ENCODE measurements at places on chromosomes 7 and 10.

DNA sequence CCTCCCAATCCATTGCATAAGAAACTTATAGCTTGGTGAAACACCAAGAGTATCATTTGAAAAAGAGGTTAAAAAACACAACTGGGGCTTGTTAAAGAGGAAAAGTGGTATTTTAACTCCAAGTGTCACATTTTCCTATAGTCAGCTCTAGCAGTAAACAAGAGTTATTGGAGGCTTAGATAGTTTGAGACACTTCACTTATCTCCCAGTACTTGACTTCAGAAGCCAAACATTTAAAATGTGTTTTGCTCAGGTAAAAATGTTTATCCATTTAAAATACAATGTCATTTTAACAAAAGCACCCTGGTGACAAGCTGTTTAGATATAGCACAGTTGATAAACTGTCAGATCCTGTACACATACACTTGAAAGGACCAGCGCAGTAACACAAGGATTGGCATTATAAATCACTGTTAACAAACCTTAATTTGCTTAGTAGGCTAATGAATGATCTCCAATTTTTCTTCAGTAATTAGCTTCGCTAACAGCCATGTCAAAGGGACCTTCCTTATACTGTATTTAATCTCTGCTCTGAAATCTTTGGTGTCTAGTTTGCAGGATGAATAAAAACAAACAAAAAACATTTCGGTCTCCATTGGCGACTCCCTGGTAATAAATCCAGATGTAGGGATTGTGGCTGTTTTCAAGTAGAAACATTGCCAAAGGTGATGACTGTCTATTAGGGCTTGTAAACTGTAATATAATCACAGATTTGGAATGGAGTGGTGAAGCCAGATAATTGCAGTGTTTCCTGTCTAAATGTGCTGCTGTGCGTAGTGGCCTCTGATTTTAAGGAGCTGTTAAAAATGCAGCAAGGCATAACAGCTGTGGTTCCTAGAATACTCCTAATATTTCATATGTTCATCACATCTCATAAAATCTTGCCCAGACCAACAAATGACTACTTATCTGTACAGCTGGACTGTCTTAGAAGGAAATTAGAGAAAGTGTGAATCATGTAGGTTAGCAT, 545.1 kb downstream of the AUTS2 start:
- DNase-seq = peak; percentile 62

- DNase-seq = no peak
Observed at GRCh38 chr10:102283488-102283887, 38.2 kb downstream of the GBF1 start.

DNA sequence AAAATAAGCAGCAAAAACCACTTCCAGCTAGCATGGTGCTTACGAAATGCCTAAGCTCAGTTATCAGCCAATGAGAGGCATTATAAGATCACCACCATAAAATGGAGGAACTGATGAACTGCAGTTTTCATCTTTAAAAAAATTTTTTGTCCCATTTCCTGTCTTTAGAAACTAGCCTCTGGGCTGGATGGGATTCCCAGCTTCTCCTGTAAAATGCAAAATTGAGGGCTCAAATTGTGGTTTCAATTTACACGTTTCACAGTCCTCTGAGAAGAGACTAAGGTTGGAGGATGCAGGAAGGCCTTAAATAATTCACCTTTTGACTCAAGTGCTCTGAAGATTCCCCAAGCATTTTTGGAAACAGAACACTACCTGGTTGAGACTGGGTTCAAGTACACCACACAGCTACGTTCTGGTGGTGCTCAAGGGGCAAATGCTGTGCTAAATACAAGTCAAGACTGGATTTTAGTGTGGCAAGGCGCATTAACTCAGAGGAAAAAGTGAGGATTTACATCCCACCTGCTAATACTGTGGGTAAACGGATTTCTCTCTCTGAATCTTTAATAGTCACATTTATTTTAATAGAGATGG, 951 bp downstream of the ZNF25 start:
- DNase-seq = no peak

DNA sequence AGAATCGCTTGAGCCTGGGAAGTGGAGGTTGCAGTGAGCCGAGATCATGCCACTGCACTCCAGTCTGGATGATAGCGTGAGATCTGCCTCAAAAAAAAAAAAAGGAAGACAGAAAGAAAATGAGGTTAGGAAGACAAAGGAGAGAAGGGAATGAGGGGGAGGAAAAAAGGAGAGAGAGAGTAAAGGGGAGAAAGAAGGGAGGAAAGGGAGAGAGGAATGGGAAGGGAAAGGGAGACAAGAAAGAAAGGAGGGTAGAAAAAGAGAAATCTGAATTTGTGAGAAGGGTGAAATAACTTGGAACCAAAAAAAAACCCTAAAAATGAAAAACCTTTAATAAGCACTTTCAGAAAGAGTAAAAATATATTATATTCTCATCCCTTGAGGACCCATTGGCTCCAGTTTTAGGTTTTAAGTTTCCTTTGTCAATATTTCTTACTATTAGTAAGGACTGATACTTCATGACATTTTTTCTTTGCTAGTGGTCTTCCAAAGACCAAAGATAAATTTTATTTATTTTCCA, 54.9 kb downstream of the POT1 start:
- DNase-seq = no peak

DNA sequence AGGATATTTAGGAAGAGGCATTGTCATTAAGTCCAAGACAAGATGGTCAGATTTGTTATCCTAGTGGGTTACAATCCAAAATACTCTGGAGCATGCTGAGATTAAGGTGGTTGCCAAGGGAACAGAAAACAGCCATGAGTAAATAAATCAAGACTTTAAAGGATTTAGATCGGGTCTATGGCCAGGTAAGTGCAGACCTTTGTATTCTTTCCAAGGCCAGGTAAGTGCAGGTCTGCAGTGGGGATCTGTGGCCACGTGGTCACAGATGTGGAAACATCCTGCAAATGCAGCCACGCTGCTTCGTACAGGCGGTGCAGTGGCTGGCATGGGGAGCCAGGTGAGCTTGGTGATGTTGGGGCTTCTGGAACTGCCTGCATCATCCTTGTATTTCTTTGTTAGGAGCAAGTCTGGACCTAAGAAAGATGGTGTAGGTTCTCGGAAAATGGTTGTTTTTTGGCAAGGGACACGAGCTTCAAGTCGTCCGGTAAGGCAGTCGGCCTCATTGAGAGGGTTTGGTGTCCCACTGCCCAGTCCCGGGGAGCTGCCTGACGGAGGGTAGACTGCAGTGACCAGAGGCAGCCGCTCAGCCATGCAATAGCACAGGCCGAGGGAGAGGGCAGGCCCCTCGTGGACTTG, 21.8 kb downstream of the ZNF775 start:
- no peak for DNase-seq

DNA sequence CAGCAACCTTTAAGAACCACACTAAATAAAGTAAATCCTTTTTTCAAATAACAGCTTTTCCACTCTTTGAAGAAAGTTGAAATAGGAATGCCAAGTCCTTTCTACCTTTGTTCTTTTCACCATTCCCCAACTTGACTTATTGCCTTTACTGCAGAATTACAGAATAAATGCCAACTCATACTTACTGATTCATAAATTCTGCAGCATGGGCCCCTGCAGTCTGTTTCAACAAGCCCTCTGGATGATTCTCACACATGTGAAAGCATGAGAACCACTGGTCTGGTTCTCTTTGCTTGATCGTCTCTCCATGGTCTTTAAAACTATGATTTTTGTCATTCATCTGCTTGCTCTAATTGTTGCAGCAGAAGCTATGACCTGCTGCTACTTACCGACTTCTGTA, 56.1 kb downstream of the HACD1 start:
- DNase-seq = no peak

DNA sequence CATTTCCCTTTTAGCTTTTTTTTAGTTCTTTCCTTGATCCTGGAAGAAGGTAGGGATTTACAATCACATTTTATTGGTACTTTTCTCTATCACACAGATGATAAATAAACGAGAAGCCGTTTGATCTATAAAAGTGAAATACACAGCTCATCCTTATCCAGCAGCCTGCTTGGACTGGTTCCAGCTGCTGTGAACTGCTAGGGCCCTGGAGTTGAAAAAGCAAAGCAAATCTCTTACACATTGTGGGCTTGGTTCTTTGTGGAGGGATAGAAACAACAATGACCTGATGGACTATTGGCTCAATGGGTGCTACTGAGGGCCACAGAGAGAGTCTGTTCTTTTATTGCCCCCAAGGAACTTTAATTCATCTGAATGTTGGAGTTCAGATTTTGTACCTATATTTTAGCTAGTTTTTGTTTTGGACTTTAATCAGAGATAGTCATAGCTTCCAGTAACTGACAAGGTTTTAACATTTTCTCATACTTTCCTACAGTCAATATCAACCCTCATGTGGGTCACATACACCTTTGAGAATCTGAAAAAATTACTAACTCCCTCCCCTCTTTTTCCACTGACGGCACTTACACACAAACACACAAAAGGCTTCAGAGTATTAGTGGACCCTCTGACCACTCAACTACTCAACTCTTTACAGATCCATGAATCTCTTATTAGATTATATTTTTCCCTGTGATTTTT, 91.6 kb upstream of the CCDC6 start:
- DNase-seq = no peak

DNA sequence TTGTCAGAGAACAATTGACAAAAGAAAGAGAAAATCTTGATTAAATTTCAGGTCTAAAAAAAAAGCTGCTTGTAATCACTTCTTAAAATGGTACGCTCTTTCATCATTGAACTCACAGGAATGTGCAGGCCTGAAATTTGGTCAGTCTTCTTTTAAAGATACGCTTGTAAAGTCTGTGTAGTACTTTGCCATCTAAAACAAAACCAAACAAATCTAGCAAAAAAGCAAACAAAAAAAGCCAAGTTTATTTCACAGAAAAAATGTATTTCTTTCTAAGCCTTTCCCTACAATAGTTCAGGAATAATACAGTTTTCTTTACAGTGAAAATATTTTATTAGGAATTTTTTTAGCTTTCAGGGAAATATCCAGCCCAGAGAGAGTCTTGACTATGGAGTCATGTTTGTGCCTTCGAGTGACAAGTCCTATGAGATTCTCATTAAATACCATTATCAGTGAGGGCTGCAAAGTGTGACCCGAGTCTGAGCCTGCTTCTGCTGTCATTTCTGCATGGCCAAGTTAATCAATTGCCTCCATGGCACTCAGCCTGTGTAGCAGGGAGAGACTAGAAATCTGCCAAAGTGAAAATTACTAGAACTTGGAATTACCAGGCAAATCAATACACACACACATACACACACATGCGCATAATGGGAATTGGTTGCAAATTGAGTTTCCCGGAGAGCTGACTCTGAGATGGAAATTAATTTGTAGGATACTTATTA, 172.6 kb downstream of the OTUD1 start:
- no peak for DNase-seq

DNA sequence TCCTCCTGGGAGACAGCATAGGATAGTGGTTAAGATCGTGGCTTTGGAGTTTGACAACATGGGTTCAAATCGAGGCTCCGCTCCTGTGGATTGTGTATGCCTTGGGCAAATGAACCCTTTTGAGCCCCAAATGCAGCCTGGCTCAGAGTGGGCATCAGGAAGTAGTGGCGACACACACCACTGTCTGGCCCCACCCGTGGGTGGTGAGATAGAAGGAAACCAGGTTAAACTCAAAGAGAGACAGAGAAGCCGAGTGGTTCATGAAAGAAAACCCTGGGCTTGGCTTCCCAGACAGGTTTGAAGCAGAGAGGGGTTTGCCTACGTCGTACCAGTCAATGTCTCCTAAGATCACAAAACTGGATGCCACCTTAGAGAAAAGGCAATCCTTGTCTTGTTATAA, 57.7 kb downstream of the PRTFDC1 start:
- no peak for DNase-seq

GRCh38 chr7:44044315-44045225, at the start of gene DBNL:
DBNL (plus strand) TSS chr7:44044702; CDS start chr7:44044738, 36 bp downstream.
- DNase-seq = peak; percentile 78

DNA sequence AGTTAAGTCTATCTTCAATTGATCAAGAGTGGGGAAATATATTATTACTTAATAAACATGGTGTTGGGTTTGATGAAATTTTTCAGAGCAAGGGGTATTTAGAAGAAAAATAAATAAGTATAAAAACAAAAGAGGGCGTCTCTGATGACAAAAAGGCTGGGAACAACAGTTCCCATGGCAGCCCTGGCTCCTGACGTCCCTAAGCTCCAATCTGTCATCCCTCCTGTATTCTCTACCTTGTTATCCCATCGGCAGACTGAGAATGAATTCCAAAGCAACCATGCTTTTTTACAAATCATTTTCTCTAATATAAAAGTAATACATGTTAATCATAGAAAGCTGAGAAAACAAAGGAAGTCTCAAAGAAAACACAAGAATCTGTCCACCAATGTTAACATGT, 55.5 kb downstream of the SORBS1 start:
- DNase-seq = no peak

DNA sequence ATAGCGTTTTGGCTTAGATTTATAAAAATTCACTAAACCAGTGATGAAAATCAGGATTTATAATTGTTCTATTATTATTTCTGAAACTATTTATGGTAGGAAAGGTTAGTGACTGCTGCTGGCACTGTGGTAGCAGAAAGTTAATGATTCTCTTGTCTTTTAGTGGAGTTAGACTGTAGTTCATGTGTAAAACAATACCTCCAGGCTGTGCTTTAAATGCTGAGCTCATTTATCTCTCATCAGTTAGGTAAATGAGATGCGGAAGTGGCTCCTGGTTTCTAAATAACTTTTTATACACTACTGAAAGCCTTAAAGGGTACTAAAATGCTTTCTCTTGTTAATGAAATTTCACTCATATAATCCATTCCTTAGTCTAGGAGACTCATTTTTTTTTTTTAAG, 326.8 kb upstream of the POT1 start:
- peak; percentile 37 for DNase-seq

DNA sequence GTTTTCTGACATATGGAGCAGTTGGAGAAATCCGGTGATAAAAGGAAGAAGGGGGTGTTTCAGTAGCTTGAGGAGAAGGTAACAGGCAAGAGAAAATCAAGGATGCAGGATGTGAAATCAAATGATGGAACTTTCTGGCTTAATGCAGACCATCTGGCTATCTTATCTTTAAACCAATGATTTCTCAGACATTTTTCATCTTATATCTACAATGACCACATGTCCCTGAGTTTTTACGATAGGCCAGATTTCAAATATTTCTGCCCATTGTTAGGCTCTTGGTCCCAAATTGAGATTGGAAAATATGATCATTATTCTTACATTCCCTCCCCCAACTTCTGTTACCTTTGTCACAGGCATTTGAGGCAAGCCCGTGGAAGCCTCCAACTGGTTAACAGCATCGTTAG, 486.8 kb downstream of the SUGCT start:
- no peak for DNase-seq

GRCh38 chr7:73827567-73828106, 3.2 kb upstream of the CLDN4 start:
- DNase-seq = no peak

GRCh38 chr10:71413581-71413980, 16.9 kb downstream of the CDH23 start:
- DNase-seq = no peak

- DNase-seq = no peak
Observed at GRCh38 chr7:20713792-20714191, 72.9 kb downstream of the SP8 start.

DNA sequence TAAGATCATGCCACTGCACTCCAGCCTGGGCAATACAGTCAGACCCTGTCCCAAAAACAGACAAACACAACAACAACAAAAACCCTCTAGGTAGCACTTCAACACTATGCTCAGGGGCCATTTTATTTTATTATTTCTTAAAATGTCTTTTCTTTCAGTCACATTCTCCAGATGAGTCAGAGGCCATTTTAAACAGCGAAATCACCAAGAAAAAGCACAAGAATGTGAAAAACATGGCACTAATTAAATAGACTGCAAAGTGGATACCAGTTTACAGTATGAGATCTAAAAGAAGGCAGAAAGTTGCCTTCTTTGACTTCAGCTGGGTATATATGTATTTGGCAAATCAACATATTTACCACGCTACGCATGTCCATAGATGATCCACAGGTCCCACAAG, 6.1 kb upstream of the FGL2 start:
- no peak for DNase-seq

- no peak for DNase-seq
Observed at GRCh38 chr10:44010873-44011602, 362.4 kb upstream of the ZNF32 start.
